ENCODE measurements at places on chromosomes 11 and 22. TPM values are rescaled to one million over a fixed set of nuclear protein-coding genes. Genes with fewer than 3 reads are reported as not detected.

GRCh38 chr11:42521994-42522393, 789.8 kb upstream of the API5 start:
- DNase-seq: no peak

DNA sequence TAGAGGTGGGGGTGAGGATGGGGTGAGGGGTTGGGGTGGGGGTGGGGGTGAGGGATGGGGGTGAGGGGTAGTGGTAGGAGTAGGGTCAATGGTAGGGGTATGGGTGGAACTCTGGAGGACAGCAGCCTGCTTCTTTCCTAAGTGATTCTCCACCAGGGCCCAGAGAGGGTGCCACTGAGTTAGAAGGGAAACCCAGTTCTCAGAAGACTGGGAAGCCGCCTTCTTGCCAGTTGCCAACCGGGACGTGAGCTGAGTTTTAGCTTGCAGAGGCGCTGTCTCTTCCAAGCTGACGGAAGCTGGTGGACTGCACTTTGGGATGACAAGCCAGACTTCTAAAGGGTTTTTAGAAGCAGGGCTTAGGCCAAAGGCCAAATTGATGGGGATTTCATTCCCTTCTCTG, 104.4 kb downstream of the NAT10 start:
- no peak for DNase-seq

GRCh38 chr11:117819096-117820040, 5.2 kb downstream of the FXYD2 start:
- peak; percentile 87 for DNase-seq

DNA sequence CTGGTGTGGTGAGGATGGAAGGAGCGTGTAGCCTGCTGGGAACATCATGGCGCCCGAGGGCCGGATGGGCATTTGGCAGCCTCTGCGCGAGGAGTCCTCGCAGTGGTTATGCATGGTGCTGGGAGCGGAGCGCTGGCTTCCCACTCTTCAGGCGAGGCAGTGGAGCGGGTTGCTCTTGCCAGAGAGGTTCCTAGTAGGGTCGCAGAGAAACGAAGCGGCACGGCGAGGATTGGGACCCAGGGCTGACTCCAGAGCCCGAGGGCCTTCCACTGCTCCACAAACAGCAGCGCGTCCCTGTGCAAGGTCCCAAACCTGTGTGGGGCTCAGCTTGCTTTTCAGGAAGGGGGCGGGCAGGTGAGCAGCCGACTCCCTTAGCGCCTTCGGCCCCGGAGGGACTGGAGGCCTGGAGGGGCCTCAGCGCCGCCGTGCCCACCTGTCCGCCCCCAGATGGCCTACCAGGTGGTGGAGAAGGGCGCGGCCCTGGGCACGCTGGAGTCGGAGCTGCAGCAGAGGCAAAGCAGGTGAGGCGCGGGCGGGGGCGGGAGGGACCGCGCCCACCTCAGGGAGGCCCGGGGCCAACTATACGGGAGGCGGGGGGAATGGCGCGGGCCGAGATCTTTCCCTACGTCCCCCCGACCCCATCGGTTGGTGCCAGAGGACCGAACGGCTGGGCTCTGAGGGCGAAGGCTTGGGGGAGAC, 7.2 kb downstream of the ATG16L2 start:
- DNase-seq: no peak

- no peak for DNase-seq
Observed at GRCh38 chr22:20948989-20949388, 18.1 kb upstream of the AIFM3 start.

DNA sequence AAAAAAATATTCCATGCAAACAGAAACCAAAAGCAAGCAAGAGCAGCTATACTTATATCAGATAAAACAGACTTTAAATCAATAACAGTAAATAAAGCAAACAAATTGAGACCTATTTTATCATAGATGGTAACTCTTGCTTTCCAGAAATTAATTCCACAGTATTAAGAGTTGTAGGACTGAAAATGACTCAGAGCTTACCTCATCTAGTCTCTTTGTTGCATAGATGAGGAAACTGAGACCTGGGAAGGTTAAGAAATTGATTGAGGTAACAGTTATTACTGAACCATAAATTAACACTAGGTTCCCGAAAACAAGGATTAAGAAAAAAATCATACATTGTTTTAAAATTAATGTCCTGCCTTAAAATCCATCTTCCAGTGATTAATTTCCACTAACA, 123.8 kb downstream of the PLEKHA7 start:
- no peak for DNase-seq

DNA sequence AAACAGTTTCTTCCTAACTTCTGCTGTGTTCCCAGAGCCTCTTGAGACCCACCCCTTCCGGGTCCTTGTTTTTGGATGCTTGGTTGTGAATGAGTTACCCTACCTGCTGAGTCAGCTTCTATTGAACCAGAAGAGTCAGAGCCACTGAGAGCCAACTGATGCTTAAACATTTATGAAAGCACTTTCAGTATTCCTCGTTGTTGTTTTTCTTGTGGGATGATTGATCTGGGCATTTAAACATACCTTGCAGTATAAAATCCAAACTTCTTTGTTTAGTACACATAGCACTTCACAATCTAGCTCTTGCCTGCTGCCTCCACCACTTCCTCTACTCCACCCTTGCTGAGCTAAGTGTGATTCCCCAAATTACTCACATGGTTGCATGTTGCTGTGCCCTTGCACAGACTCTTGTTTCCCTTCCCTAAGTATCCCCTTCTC, 5.5 kb downstream of the PRSS23 start:
- no peak for DNase-seq

- no peak for DNase-seq
Observed at GRCh38 chr11:17408641-17409040, 20.2 kb upstream of the KCNJ11 start.

The KCNQ1OT1 gene
- 2.8 TPM for polyA plus RNA-seq

The SYT8 gene
- 0.18 TPM for polyA plus RNA-seq

The OR5W2 gene
- not detected for polyA plus RNA-seq

- DNase-seq: no peak
Observed at GRCh38 chr11:115317277-115318185, 186.7 kb downstream of the CADM1 start.

- DNase-seq: no peak
Observed at GRCh38 chr11:17489751-17490150, 13.1 kb upstream of the ABCC8 start.

- DNase-seq: no peak
Observed at GRCh38 chr22:43697894-43698293, 114.2 kb downstream of the EFCAB6 start.

DNA sequence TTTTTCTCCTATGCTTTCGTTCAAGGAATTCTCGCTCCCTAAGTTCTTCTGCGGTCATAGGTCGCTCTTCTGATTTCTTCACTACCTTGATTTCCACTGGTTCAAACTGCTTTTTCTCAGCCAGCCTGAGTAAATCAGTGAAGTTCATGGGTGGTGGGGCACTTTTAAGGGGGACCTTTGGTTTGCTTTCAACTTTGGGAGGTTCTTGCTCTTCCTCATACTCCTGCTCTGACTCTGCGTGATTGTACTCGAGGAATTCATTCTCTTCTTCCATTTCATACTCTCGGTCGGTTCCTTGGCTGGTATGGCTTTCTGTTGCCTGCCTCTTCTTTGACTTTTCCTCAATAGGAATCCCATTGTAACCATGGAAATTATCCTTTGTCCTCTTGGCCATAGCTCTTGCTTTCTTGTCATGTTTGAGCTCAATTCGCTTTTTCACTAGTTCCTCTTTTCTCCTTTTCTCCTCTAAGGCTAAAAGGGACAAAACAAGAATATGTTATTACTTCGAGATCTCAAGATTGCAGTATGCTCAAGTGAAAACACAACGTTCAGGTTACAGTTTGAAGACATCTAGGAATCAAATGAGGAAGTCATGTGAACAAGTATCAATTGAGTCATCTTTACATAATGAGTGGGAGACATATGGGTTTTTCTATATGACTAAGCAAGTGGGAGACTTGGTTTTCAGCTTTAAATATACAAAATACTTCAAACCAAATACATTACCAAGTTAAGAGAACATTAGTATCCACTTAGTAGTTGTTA, 16.2 kb downstream of the MISFA start:
- no peak for DNase-seq

DNA sequence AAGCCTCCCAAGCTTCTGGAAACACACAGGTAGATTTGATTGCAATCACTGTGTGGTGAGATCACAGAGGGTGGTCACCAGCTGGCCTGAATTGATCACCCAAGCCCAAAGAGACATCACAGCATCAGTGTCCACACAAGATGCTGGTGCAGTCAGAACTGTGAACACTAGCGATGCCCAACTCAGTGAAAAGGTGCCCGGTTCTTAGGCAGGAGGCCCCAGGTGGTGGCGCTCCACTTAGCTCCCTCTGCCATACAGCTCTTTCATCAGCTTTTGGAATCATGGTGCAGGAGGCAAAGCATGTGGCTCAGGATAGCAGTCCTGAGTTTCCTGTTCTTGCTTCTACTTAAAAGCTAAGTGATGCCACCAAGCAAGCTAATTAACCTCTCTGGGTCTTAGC, 11.1 kb downstream of the DGCR2 start:
- no peak for DNase-seq

GRCh38 chr11:12241401-12241800, 131.0 kb downstream of the MICAL2 start:
- no peak for DNase-seq

The PICALM gene
- 334 TPM for polyA plus RNA-seq

The FOLR3 gene
- 1.1 TPM for polyA plus RNA-seq

- no peak for DNase-seq
Observed at GRCh38 chr11:41382927-41383326, 76.5 kb downstream of the LRRC4C start.

The OR4C12 gene
- polyA plus RNA-seq: not detected

- DNase-seq: no peak
Observed at GRCh38 chr11:852762-853161, 10.1 kb downstream of the TSPAN4 start.

DNA sequence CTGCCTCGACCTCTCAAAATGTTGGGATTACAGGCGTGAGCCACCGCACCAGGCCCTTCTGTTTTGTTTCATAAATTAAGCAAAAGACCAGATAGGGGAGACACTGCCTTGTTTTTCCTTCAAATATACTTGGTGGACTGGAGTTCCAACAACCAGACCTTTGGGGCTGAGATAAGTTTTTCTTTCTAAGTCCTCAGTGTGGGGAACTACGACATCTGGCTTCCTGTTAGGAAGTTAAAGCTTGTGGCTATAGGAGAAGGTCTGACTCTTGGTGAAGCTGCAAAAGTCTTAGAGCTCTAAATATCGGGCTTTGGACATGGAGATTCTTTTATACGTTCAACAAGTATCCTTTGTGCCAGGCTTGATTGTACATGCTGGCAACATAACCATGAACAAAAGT, 64.1 kb upstream of the EED start:
- DNase-seq: no peak

- DNase-seq: no peak
Observed at GRCh38 chr22:23858484-23858815, 775 bp downstream of the SLC2A11 start.

GRCh38 chr11:60502221-60502775, 9.7 kb downstream of the MS4A12 start:
- no peak for DNase-seq

- no peak for DNase-seq
Observed at GRCh38 chr22:35450824-35451569, 51.1 kb downstream of the MCM5 start.

- DNase-seq: no peak
Observed at GRCh38 chr22:43488937-43489336, 77.1 kb downstream of the MPPED1 start.

- DNase-seq: no peak
Observed at GRCh38 chr11:70892889-70893288, 359.5 kb downstream of the SHANK2 start.

DNA sequence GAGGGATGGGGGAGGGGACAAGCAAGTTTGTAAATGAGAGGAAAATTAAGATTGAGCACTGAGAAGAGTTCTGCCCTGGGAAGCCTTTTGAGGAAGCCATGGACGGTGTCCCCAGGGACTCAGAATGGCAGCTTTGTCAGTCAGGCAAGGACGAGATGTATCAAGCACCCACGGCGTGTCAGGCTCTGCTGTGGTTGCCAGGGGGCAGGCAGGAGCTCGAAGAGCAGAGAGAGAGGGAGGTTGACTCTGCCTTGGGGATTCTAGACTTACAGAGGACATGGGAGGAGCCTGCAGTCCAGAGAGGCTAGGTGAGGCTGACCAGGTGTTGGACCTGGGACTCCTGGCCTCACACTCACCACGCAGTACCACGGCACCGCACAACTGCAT, 29.1 kb upstream of the SYT7 start:
- no peak for DNase-seq

All from left kidney (tissue), 8 donors.